ENCODE measurements at places on chromosomes 6 and 20.

DNA sequence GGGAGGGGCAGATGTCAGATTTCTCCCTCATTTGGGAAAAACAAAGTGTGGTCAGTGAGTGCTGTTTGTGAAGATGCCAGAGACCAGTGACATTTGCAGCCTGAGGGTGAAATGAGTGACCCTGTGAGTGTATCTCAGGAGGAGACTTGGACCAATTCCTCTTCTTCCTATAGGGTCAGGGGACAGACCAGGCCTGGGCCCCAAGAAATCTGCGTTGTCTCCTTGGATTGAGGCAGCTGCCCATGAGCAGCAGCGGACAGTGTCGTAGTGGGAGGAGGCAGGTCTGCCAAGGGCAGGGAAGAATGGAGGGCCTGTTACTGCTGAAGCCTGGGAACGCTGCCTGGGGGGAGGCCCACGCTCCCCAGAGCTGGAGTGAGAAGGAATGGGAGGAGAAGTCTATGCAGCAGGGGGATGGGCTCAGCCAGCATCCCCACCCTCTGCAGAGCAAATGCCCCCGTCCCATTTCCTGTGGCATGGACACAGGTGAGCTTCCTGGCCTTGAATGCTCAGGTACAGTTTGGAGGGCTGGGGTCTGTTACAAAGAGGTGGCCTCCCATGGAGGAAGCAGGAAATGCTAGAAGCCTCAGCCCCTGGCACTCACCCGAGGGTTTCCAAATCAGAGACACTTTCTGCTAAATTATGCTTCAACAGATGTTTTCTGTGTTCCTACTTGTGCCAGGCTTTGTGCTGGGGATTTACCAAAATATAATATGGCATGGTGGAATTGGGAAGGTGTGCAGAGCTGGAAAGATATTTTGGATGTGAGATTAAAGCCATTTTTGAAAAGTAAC lies 29.8 kb downstream of the DAAM2 start:
- DNase-seq, result no peak

- DNase-seq, result no peak
These were observed 83.8 kb upstream of the FAM184A start for GRCh38 chr6:119162134-119162775.

DNA sequence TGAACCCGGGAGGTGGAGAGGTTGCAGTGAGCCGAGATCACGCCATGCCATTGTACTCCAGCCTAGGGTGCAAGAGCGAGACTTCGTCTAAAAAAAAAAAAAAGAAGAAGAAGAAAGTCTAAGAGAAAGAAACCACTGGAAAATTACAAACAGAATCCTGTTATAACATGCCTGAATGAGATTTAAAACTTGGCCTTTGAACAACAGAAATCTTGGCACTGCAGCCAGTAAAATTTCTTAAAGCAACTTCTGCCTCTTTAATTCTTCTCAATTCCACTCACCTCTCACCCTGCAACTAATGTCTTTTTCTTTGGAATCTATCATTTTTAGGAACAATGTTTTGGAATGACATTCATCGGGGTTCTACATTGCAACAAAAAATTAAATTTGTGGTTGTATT lies 26.3 kb downstream of the PM20D2 start:
- DNase-seq, result no peak

- no peak for DNase-seq
These were observed 23.4 kb downstream of the CASP8AP2 start for GRCh38 chr6:89853068-89853467.

All from NCI-H1048 (cell line).